Esophagus (tissue), 2 donors: ENCODE measurements at places on chromosomes 2 and 18. TPM values are rescaled to one million over a fixed set of nuclear protein-coding genes. Genes with fewer than 3 reads are reported as not detected.

AGXT gene
- polyA plus RNA-seq: not detected

CABYR gene
- polyA plus RNA-seq: 0.67 TPM

REG1A gene
- polyA plus RNA-seq: 1.00 TPM

PLCD4 gene
- polyA plus RNA-seq: 5.4 TPM

CCDC93 gene
- 5.3 TPM for polyA plus RNA-seq

C1QL2 gene
- not detected for polyA plus RNA-seq

RNF181 gene
- 189 TPM for polyA plus RNA-seq

ZEB2 gene
- 3.7 TPM for polyA plus RNA-seq
